ENCODE measurements at places on chromosomes 16 and 17.

GRCh38 chr16:28179354-28179753, 32.4 kb downstream of the XPO6 start:
- DNase-seq = no peak

- DNase-seq = no peak
Observed at GRCh38 chr16:80791411-80791810, 13.0 kb downstream of the CDYL2 start.

DNA sequence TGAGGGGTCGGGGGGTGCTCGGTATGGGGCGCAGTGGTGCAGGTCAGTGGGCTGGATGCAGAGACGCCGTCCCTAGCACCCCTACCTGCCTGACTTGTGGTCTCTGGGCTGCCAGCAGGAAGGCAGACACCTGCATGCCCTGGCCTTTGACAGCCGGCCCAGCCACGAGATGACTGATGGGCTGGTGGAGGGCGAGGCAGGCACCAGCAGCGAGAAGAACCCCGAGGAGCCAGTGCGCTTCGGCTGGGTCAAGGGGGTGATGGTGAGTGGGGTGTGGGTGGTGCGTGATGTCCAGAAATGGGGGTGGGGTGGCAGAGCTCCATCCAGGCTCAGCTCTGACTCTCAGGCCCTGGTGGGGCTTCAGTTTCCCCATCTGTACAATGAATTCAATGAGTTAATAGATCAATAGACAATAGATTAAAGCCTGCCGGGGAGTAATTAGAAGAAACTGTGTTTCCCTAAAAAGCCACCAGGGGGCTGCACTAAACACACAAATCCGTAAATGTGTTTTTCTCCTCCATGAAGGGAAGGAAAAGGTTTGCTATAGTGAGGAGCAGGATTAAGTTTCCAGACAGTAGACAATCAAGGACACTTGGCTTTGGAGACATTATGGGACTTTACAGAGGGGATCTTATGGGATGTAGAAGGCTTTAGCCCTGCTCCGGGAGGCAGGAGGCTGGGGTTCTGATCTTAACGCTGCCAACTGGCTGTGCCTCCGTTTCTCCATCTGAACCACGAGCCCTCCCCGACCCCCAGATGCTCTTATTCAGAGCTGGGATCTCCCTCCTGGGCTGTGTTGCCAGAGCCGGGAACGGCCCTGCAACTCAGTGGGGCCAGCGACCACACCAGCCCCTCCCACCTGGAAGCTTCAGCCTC, 2.2 kb downstream of the SLC12A3 start:
- DNase-seq = no peak

- DNase-seq = no peak
Observed at GRCh38 chr16:24255456-24256371, at the start of gene CACNG3. Gene CACNG3, plus strand, starts transcription at chr16:24256335. Its CDS starts 420 bp downstream, at chr16:24256755.

DNA sequence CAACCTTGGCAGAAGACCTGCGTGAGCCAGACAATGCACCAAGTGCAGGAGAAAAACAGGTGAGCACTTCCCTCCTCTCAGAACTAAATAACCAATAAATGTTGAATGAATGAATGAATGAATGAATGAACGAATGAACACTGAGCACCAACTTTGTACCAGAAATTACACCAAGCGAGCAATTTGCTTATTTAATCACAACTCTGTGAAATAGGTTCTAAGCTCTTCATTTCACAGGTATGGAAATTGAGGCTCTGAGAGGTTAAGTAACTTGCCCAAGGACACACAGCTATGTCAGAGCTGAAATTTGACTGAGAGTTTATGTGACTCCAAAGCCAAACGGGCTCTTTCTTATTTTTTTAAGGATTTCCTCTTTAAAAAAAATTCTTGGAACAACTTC, 38.0 kb downstream of the TMEM132E start:
- no peak for DNase-seq

DNA sequence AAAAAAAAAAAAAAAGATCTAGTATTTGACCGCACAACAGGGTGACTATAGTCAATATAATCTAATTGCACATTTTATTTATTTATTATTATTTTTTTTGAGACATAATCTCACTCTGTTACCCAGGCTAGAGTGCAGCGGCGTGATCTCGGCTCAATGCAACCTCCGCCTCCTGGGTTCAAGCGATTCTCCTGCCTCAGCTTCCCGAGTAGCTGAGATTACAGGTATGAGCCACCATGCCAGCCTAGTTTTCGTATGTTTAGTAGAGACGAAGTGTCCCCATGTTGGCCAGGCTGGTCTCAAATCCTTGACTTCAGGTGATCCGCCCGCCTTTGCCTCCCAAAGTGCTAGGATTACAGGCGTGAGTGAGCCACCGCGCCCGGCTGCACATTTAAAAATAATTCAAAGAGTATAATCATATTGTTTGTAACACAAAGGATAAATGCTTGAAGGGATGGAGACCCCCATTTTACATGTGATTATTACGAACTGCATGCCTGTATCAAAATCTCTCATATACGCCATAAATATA, 794 bp downstream of the ANKS3 start:
- DNase-seq = no peak

DNA sequence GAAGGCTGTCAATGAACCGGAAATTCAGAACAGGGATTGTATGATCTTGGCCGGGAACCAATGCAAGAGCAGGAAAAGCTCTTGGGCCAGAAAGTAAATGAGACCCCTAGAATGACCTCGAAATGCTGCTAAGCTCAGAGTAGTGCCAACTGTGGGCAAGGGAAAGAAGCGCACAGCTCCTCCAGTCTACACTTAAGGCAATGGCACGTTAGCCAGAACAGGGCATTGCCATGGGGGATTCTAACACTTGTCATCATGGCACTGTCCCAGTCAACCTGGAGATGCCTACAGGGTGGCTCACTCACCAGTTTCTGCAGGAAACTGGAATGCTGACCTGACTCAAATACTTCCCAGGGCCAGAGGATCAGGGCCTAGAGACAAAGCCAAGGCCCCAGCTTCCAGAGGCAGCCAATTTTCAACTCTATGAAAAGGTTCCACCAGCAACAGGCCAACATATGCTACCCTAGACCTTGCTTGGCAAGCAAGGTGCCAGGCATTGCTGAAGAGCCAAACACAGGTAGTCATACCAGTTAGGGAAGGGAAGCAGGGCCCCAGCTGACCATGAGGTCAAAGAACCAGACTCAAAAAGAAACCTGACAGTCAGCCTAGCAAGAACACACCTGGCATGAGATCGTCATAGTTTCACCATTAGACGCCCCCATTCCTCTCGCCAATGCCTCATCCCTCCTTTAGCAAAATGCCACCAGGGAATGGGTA, 34.9 kb downstream of the ARHGAP17 start:
- DNase-seq = no peak

- DNase-seq = no peak
Observed at GRCh38 chr17:69350911-69351310, 24.0 kb upstream of the ABCA5 start.

GRCh38 chr16:48451323-48451722, 66.1 kb upstream of the SIAH1 start:
- no peak for DNase-seq

DNA sequence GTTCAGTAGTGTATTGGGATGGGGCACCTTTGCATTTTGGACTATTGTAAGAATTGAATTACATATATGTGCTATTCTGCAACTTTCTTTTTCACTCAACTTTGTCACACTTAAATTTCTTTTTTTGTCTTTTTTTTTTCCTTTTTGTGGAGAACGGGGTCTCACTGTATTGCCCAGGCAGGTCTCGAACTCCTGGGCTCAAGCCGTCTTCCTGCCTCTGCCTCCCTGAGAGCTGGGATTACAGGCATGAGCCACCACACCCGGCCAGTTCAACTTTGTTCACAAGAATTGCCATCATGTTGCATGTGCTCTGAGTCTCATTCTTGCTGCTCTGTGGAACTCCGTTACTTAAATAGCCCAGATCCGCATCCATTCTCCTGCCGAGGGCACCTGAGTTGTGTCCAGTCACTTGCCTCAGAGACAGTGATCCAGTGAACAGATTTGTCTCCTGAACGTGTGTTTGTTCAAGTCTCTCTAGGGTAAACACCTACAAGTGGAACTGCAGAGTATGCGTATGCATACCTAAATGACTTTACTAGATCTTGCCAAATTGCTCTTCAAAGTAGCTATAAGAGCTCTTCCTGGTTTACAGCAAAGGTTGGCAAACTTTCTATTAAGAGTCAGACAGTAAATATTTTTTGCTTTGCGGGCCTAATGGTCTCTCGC, 3.4 kb upstream of the SLC38A10 start:
- DNase-seq = no peak

- no peak for DNase-seq
Observed at GRCh38 chr17:44397479-44398440, 8.3 kb upstream of the ITGA2B start.

- no peak for DNase-seq
Observed at GRCh38 chr16:88429387-88430184, 23.5 kb upstream of the ZFPM1 start.

DNA sequence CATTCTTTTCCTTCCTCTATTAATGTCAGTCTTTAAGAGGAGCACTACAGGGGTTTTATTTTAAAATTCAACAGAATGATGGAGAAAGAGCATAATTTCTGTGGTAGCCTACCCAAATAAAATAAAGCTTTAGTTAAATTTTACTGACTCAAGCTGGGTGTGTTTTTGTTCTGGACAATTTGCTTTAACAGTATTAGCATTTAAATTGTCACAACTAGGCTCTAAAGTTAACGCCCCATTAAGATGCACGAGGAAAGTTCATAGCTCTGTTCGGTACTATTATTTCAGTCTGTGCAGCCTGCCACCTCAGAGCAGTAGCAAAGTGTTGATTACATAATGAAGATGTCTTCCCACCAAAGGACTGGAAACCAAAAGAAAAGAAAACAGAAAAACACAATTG, 52.0 kb downstream of the CDK12 start:
- DNase-seq = no peak

DNA sequence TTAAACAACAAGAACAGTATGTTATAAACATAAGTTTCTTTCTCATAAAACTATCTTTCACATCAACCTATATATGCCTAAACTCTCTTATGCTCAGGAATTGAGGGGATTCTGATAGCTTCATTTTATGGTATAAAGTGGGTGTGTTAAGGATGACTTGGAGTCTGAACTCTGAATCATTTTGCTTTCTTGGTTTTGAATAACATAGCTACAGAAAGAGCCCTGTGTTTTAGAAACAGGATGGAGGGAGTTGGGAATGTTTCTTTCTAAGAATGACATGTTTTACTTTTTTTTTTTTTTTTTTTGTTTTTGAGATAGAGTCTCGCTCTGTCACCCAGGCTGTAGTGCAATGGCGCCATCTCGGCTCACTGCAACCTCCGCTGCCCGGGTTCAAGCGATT, 50.1 kb downstream of the RHOT1 start:
- no peak for DNase-seq

- peak; percentile 69 for DNase-seq
Observed at GRCh38 chr17:8002721-8003593, 542 bp downstream of the GUCY2D start.

GRCh38 chr17:68861602-68862001, 93.6 kb downstream of the ABCA8 start:
- no peak for DNase-seq

- no peak for DNase-seq
Observed at GRCh38 chr17:40076591-40076990, 13.8 kb downstream of the THRA start.

DNA sequence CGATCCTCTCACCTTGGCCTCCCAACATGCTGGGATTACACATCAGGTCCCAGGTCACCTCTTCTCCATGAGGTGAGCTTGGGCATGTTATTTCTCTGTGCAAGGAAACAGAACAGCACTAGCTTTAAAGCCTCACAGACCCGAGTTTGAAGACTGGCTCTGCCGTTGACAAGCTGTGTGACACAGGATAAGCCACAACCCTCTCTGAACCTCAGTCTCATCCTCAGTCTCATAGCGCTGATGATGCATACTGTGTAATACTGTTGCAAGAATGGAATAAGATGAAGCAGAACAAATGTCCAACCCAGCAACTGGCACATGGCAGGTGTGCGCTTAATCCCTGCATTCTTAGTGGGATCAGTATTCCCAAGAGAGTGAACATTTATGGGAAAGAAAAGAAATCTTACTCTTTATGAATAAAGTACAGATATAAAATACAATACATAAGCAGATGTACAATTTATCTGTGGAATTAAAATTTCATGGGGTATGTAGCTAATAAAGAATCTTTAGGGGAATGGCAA, 43.5 kb downstream of the ABAT start:
- DNase-seq = no peak

DNA sequence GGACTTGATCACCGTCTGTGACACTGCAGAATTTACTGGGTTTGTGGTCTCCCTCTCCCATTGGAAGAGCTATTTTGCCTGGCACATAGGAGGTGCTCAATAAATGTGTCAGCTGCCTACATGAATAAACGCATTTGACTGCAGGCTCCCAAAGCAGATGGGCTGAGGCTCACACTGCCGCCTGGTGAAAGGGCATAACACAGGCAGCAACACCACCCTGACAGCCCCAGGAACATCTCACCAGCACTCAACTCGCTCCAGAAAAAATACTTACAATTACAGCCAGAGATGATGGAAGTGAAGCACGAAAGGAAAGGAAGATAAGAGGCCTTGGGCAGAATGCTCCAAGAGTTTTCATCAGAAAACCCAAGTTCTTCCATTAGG, 73.9 kb downstream of the RPH3AL start:
- DNase-seq = no peak

DNA sequence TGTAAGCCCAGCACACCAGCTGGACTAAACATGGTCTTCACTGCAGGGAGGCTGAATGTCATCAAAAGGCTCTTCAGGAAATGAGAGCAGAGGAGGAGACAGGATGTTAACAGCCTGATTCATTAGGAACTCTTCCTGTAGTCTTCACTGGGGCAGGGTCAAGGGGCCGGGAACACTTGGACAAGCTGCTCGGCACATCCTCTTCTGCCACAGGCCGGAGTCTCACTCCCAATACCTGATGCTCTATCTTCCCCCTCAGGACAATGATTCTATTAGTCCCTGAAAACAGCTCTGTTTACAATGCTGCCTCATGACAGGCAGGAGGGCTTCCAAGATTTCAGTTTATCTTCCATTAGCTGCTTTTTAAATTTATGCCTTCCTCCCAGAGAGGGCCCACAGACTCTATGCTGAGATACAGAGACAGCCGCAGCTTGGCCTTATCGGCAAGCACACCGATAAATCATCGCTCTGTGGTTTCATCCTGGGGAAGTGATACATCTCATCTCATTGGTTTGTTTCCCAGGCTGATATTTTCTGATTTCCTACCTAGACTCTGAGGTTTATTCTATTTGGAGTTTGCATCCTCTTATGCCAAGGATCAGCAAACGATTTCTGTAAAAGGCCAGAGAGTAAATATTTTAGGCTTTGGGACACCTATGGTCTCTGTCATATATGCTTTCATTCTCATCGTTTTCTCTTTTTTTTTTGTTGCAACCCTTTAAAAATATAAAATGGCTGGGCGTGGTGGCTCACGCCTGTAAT, 214.0 kb upstream of the ASIC2 start:
- DNase-seq = no peak

GRCh38 chr17:49557312-49558024, 18.2 kb upstream of the NXPH3 start:
- no peak for DNase-seq

- DNase-seq = peak; percentile 93
Observed at GRCh38 chr16:22206842-22207714, 1.0 kb downstream of the EEF2K start.

DNA sequence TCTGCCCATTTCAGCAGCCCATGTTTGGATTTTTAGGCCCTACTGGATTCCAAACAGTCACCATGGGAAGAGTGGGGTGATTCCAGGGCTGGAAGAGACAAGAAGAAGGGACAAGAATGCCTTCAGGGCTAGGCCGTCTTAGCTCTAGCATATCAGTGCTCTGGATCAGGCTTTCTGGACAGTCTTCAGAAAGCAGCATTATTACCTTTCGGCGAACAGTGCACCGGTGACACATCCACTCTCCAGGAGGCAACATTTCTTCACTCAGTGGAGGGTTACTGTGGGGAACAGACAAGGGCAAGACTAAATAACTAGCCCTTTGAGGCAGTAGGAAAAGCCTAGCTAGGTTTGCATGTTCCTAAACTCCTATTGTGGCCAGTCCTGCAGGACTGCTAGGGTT, 23.9 kb upstream of the DHRS13 start:
- no peak for DNase-seq
